ENCODE measurements at places on chromosomes 6 and 20. TPM values are rescaled to one million over a fixed set of nuclear protein-coding genes. Genes with fewer than 3 reads are reported as not detected.

The WFDC6 gene
- not detected for total RNA-seq

GRCh38 chr6:89409461-89410035 is 2.5 kb downstream of the RRAGD start:
- DNase-seq = no peak

GRCh38 chr6:19311786-19312185 is 525.4 kb upstream of the ID4 start:
- DNase-seq = no peak

GRCh38 chr6:83707829-83708545 is 914 bp downstream of the SNAP91 start:
- DNase-seq = no peak

The SEL1L2 gene
- 3.3 TPM for total RNA-seq

GRCh38 chr20:2137552-2138201 is 36.0 kb downstream of the STK35 start:
- no peak for DNase-seq

The SLC52A3 gene
- 1.2 TPM for total RNA-seq

The HUS1B gene
- 1.5 TPM for total RNA-seq

DNA sequence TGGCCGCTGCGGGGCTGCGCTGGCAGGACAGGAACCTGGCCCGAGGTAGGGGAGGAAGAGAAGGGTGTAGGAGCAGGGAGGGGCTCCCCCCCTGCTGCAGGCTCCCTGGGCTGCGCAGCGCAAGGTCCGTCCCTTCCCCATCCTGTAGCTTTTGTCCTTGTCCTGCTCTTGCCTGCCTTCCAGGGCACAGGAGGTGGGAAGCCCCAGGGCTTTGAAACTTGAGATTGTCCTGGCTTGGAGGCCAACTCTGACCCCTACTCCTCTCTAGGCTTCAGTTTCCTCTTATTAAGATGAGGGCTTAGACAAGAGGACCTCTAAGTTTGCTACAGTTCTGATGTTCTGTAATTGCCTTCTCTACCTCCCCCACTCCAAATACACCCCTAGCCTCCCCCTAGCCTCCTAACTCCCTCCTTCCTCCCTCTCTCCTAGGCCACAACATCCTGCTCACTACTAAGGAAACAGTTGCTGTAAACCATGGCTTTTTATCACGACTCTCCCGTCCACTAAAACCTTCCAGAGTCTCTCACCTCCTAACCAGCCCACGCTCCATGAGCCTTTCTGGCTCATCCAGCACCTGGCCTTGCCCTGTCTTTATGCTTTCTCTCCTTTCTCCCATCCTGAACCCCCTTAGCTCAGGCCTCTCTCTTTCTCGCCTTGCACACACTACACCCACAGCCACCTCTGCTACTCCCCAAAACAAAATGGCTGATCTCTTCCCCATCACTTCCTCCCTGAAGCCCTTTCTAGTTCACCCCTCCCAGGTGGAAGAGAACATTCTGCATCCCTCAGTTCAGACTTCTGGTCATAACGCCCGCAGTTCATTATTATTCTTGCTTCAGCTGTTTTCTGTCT is 10.2 kb downstream of the UNC5CL start:
- DNase-seq = no peak

GRCh38 chr6:110769923-110770322 is 45.3 kb downstream of the CDK19 start:
- DNase-seq = no peak

DNA sequence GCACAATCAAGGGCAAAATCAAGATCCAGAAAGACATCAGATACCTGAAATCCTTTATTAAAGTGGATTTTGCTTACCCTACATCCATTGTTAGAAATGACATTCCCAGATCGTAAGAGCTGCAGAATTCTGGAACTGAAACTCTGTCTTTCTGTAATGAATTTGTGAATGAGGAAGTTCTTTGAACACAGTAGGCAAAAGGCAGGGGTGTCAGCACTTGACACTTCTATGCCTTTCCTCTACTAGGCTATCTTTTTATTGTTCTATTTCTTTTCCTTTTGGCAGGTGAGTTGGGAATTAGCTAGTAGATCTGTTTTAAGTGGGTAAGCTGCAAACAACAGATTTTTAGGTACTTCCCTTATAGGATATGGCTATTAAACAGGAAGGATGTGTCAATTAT is 126.3 kb downstream of the CARMIL1 start:
- no peak for DNase-seq

GRCh38 chr6:144364208-144364720 is 79.1 kb downstream of the UTRN start:
- DNase-seq = no peak

DNA sequence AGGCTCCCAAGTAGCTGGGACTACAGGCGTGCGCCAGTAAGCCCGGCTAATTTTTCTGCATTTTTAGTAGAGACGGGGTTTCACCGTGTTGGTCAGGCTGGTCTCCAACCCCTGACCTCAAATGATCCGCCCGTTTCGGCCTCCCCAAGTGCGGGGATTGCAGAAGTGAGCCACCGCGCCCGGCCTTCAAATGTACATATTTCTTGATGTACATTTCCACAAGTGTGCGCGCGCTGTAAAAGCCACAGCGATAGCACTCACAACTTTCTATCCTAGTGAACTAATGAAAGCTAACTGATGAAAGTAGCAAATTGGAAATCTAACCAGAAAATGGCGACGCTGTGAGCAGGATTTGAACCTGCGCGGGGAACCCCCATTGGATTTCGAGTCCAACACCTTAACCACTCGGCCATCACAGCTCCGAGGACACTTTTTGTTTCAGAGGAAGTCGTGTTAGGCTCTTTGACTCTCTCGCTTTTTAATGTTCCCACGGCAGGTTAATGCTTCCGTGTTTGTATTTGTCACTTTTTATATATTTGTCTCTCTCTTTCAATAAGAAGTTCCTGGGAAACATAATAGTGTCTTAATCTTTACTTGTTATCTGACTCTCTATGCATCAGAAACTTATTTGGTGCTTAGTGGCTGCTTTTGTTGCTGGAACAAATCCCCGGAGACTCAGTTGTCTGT is 199.4 kb upstream of the ZNF184 start:
- DNase-seq = no peak

- DNase-seq = no peak
These were observed 39.8 kb downstream of the SRSF3 start for GRCh38 chr6:36633915-36634314.

DNA sequence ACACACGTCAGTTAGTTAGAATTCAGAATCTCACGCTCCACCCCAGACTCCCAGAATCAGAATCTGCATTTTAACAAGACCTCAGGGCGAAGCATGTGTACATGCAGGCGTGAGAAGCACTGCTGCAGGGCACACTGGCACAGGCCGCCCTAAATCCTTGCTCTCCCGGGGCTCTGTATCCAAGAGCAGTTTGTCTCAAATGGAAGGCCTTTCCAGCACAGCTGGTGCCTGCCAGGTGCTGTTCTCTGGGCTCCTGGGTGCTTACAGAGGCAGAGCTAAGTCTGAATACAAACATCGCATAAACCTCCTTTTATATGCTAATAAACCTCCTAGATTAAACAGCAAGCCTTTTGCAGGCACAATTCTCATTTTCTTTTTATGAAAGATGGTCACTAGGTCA is 119.1 kb upstream of the CD93 start:
- no peak for DNase-seq

The LAMA4 gene
- total RNA-seq = 300 TPM

- DNase-seq = no peak
These were observed 45.1 kb downstream of the CGA start for GRCh38 chr6:87049779-87050178.

GRCh38 chr6:1162367-1163275 is 149.3 kb upstream of the FOXQ1 start:
- DNase-seq = no peak

The SRMS gene
- total RNA-seq = not detected

The KHDC1L gene
- not detected for total RNA-seq

- no peak for DNase-seq
These were observed 143.7 kb downstream of the KLHL32 start for GRCh38 chr6:97068211-97068610.

GRCh38 chr20:17542993-17543412 is 11.8 kb upstream of the BFSP1 start:
- peak; percentile 35 for DNase-seq

The WFDC12 gene
- total RNA-seq = not detected

- no peak for DNase-seq
These were observed at the start of gene UNC5CL for GRCh38 chr6:41039060-41039998. TSS of gene UNC5CL (minus strand) at chr6:41039221. CDS start at chr6:41035074, 4,147 bp downstream.

DNA sequence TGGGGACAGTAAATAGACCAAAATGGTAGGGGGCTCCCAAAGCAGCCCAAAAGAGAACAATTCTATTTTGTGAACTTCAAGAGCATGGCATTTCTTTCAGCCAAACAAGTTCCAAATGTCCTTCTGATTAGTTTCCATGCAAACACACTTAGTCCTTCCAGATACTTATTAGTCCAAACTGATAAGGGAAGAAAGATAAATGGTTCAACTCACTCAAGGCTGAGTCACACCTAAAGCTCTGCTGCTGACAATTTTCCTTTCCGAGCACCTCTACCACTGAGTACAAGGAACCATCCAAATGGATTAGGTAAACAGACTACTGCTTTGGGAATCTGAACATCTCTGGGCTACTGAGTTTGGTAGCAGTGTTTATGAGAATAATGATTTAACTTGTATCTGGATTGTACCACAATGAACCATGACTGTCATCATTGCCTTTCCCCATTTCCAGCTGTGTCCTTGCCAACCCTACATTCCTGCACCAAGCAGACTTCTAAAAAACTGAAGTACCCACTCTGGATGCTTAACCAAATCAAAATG is 71.2 kb downstream of the TNFRSF21 start:
- DNase-seq = no peak

The SLC35D3 gene
- total RNA-seq = not detected

- DNase-seq = no peak
These were observed 63.0 kb upstream of the TXNDC5 start for GRCh38 chr6:7973584-7973983.

DNA sequence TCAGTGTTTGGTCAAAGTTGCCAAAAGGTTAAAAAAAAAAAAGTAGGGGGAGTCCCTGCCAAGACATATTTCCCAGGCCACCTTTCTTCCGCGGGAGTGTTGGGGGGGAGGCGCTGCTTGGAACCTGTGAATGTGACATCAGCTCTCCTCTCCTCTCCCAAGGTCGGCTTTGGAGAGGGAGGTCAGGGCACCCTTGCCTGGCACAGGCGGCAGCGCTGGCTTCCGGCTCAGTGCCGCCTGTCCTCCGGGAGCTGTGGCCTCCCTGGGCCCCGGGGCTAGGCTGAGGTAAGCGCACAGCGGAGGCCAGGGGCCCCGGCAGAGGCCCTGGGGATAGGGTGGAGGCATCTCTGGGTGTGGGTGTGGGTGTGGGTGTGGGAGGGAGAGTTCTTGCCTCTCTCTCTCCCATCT is 1.9 kb upstream of the EDN1 start:
- no peak for DNase-seq

The ZNF341 gene
- 2.8 TPM for total RNA-seq

- no peak for DNase-seq
These were observed 77.8 kb downstream of the BACH2 start for GRCh38 chr6:90218959-90219208.

- no peak for DNase-seq
These were observed 68.4 kb downstream of the RPP40 start for GRCh38 chr6:4935486-4935885.

The C20orf204 gene
- total RNA-seq = 1.9 TPM

- DNase-seq = no peak
These were observed 190.3 kb upstream of the CDYL start for GRCh38 chr6:4585682-4586468.

DNA sequence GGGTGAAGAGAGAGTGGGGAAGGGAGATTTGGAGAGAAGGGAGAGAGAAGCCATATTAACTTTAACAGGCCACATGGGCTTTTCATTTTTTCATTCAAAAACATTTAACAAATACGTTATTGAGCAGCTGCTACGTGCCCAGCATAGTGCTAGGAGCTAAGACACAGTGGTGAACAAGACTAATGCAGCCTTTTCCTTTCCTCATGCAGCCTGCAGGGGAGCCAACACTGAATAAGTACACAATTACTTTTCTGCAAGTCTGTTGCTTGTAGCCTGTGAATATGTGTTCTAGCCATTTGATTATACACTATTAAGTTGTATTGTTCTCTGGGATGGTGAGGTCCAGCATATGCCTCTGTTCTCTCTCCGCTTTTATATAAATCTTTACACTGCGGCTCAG is 1.9 kb upstream of the BLOC1S5 start:
- DNase-seq = no peak

- no peak for DNase-seq
These were observed 60.2 kb downstream of the LRRC1 start for GRCh38 chr6:53854843-53855567.

- DNase-seq = no peak
These were observed 30.6 kb downstream of the SNAP25 start for GRCh38 chr20:10249048-10249770.

- DNase-seq = no peak
These were observed 754.4 kb upstream of the MARCKS start for GRCh38 chr6:113102761-113103160.

GRCh38 chr6:168600381-168600780 is 159.4 kb downstream of the SMOC2 start:
- DNase-seq = no peak

The KCNQ5 gene
- 2.4 TPM for total RNA-seq

DNA sequence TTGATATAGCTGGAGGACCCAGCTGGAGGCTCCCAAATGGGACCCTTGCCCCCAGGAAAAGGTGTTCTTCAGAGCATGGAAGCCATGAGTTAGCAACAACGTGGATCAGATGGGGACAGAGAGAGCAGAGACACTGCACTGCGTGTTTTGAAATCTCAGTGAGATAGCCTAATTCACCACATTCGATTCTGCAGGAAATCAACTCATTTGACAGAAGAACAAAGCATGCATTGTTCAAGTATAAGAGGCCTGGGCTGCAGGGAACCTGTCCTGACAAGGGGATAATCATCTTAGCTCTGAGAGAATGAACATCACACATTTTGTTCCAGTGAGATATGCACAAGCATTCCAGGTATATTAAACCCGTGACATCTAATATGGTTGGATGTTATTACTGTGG is 450.2 kb downstream of the CDH26 start:
- no peak for DNase-seq

DNA sequence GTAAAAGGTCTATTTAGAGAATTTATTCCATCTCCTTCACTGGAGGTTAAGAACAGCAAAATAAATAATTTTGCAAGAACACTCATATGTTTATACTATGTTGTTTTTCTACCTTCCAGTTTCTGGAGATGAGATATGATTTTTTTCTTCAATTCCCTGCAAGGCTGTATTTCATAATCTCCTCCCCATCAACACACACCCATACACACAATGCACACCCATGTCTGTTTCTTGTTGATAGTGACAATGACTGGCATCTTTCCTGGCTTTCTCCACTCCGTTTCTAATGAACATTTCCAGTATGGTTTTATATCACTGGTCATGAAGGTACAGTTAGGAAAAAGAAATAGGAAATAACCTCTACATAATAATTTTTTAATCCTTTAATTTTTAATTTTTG is 202.1 kb downstream of the ARHGAP18 start:
- no peak for DNase-seq

- DNase-seq = no peak
These were observed 209.0 kb downstream of the TFAP2A start for GRCh38 chr6:10205892-10206291.

All from uterus (tissue), 4 donors.